ENCODE measurements at places on chromosomes 7 and 10.

- DNase-seq: peak; percentile 51
Measured at GRCh38 chr7:106770191-106770590, 94.9 kb upstream of the PIK3CG start.

- no peak for DNase-seq
Measured at GRCh38 chr7:128826916-128827247, 3.3 kb upstream of the FLNC start.

DNA sequence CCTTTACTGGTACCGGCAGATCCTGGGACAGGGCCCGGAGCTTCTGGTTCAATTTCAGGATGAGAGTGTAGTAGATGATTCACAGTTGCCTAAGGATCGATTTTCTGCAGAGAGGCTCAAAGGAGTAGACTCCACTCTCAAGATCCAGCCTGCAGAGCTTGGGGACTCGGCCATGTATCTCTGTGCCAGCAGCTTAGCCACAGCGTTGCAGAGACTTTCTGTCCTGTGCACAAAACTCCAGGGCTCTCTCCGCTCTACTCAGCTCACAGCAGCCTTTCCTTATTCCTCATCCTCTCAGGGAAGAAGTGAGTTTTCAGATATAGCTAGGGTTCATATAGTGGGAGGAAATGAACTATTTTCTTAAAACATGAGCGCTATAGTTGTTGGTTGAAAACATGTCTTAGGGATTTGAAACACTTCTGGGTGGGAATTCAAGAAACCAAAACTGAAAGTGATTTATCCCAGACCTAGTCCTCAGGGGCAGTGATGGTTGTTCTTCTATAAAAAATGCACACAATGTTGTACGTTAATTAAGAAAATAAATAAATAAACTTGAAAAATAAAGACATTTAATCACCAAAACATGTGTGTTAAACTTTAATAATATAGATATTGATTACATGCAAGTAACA lies 150.2 kb upstream of the PRSS58 start:
- no peak for DNase-seq

- no peak for DNase-seq
Measured at GRCh38 chr10:36254199-36254598, 612.1 kb upstream of the FZD8 start.

DNA sequence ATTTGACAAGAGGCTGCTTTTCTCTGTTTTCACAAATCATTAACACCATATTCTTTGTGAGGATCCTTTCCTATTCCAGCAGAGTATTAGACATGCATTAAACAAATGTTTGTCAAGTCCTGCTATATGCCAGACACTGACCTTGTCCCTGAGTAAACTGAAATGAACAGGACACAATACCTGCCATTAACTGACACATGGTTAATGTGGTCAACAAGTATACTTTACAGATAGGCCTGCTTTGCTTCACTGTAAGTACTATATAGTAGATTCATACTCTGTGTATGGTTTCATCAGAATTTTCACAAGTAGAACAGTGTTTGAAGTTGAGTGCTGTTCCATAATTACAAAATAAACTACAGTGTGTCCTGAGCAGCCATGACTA lies 5.9 kb downstream of the TNKS2 start:
- no peak for DNase-seq

DNA sequence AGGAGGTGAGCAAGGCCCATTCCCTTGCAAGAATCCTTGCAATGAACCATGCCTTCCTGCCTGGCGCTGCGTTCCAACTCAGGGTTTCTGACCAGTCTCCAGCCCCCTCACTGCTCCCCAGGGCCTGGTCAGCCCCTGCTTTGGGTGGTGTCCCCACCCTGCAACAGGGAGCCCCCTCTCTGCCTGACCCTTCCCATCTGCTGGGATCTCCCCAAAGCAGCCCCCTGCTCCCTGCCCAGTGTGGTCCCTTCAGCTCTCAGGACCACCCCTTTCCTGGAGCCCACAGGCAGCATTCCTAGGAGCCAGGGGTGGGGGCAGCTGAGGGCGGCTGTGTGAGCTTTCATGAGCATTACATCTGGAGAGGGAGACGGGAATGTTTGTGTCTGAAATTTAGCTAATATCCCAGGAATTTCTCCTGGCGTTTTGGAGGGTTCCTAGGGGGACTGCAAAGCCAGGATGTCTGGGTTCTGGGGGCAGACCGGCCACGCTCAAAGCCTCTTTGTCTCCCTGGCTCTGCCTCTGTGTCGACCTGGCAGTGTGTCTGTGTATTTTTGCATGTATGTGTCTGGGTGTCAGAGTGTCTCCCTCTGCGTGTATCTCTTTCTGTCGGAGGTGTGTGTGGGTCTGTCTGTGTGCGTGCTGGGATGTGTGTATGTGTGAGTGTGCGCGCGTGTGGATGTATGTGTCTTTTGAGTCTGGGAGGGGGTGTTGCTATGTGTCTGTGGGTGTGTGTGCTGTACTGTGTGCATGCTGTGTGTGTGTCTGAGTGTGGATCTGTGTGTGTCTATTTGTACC lies 300.5 kb upstream of the ZMIZ1 start:
- no peak for DNase-seq

- DNase-seq: peak; percentile 47
Measured at GRCh38 chr10:37856881-37857286, 526 bp downstream of the ZNF248 start.

- DNase-seq: no peak
Measured at GRCh38 chr7:28269700-28270361, 89.2 kb upstream of the JAZF1 start.

DNA sequence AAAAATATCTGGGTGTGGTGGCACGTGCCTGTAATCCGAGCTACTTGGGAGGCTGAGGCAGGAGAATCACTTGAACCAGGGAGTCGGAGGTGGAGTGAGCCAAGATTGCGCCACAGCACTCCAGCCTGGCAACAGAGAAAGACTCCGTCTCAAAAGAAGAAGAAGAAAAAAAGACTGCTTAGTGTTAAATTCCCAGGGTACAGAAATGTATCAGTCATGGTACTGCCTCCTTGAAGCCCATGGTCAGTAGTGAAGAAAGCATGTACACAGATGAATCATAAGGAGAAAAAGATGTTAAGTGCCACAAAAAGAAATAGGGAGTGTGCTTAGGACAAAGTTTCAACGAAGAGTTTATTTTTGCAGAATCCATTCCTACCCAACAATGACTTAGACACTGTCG lies 62.5 kb upstream of the KMT2E start:
- DNase-seq: peak; percentile 40

DNA sequence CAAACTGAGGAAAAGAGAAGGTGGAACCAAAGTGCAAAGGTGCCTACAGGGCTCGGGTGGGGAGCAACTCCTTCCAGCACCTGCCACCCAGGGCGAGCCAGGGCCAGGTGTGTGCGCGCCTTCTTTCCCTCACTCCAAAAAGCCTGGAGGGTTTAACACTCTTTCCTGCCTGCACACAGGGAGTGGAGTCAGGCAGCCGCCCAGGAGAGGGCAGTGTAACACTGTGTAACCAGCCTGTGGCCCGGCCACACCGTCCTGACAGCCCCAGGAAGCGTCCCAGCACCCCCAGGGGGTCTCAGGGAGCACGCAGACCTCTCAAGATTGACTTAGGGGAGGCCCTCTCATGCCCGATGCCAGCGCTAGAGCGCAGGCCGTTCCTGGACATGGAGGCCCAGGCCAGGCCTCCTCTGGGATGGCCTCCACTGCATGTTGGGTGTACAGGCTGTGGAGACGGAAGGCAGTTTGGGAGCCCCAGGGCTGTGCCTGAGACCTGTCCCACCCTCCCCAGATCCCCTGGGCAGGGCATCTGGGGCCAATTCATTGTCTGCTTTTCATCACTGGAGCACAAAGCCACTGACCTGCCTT lies 13.4 kb downstream of the BRI3 start:
- peak; percentile 69 for DNase-seq

GRCh38 chr7:55120501-55121198 lies 101.8 kb downstream of the EGFR start:
- peak; percentile 82 for DNase-seq

GRCh38 chr10:119449760-119450461 lies 92.6 kb downstream of the RGS10 start:
- peak; percentile 89 for DNase-seq

DNA sequence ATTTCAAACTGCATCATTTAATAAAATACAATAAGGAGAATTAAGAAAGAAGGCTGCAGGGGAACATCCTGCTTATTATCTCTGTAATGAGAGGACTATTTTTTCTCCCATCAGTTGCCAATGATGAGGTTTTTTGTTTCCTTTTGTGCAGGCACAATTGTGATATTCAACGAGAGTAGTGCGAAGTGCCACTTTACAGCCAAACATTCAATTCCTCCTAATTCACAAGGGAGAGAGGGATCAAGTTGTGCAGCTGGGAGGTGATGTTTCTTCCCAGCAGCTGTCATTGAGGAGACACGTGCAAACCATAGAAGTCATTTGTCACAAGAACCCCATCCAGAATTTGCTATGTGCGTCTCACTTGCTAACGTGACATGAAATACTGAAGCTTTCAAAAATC lies 81.6 kb upstream of the ICA1 start:
- no peak for DNase-seq

GRCh38 chr10:2852574-2853323 lies 214.6 kb upstream of the PFKP start:
- DNase-seq: no peak

GRCh38 chr7:35249537-35249907 lies 4.4 kb downstream of the TBX20 start:
- DNase-seq: no peak

GRCh38 chr7:11191574-11192220 lies 218.0 kb downstream of the PHF14 start:
- DNase-seq: no peak

DNA sequence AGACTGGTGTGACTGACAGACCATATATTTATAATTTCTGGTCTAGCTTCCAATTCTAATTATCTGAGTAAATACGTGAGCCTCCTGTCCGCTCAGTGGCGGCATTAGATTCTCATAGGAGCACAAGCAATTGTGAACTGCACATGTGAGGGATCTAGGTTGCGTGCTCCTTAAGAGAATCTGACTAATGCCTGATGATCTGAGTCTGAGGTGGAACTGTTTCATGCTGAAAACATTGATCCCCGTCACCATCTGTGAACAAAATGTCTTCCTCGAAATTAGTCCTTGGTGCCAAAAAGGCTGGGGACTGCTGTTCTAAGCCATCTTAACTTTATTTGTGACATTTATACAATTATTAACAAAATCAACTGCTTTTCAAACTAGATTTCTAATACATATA lies 164.7 kb upstream of the MEOX2 start:
- DNase-seq: peak; percentile 21

DNA sequence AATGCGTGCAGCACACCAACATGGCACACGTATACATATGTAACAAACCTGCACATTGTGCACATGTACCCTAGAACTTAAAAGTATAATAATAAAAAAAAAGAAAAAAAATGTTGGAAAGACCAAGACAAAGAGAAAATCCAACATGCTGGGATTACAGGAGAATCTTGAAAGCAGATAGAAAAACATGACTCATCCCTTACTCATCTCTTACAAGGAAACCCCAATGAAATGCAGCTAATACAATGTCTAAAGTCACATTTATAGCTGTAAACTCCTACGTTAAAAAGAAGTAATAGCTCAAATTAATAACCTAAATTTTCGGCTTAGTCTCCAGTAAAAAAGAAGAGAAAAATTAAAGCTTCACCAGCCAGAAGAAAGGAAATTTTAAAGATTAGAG lies 47.5 kb upstream of the DGKB start:
- no peak for DNase-seq

DNA sequence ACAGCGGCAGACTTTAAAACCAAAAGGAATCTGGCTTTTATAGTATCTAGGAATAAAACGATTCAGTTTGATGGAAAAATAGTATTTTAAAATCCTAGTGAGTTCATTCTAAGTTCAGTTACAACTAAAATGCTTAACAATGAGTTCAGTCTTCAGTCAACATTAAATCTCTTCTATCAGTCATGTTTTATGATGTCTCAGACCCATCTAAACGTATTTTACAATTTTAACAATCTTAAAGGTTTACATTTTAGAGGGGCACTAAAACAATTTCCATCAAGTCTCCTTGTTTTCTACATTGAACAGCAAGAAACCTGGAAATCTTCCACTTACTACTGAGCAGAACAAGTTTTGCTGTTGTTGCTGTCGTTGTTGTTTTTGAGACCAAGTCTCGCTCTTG lies 10.0 kb downstream of the SVOPL start:
- DNase-seq: no peak

GRCh38 chr10:51427758-51428157 lies 271.6 kb downstream of the CSTF2T start:
- no peak for DNase-seq

GRCh38 chr7:111568870-111569462 lies 6.7 kb upstream of the IMMP2L start:
- no peak for DNase-seq

- DNase-seq: peak; percentile 63
Measured at GRCh38 chr10:58734116-58734515, 221.4 kb downstream of the BICC1 start.

DNA sequence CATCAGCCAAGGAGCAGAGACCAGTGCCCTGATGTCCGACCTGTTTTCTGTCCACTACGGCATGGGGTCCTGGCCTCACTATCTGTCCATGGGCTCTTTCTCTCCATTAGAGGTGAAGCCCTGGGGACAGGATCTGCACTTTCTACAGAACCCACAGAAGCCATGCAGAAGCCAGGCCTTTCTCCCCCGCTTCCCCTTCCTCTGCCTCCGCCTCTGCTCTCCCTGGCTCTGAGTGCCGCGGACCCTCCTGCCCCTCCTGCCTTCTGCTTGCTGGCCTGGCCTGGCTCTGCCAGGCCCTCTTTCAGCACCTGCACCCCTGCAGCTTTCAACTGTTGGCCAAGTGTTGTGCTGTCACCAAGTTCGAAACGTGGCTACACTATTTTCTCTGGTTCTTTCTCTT lies 439.8 kb upstream of the ZMIZ1 start:
- DNase-seq: no peak
